CD4-positive, alpha-beta T cell treated with Interleukin-4 for 4 hours (primary cell): ENCODE measurements at places on chromosomes 16 and 17.

DNA sequence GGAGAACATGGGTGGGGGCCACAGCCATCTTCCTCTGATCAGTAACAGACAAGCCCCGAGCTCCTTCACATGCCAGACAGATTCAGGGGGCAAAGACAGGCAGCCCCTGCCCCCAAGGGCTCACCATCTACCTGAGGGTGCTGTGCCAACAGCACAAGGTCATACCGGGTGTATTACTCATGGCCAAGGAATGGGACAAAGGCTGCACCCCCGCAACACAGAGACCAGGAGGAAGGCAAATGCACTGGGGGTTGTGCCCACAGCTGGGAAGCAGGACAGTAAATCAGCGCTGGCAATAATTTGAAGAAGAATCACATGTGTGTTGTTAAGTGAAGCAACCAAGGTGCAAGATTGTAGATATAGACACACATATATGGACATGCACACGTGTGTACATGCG is 137.1 kb downstream of the C16orf95 start:
- DNase-seq, result no peak

DNA sequence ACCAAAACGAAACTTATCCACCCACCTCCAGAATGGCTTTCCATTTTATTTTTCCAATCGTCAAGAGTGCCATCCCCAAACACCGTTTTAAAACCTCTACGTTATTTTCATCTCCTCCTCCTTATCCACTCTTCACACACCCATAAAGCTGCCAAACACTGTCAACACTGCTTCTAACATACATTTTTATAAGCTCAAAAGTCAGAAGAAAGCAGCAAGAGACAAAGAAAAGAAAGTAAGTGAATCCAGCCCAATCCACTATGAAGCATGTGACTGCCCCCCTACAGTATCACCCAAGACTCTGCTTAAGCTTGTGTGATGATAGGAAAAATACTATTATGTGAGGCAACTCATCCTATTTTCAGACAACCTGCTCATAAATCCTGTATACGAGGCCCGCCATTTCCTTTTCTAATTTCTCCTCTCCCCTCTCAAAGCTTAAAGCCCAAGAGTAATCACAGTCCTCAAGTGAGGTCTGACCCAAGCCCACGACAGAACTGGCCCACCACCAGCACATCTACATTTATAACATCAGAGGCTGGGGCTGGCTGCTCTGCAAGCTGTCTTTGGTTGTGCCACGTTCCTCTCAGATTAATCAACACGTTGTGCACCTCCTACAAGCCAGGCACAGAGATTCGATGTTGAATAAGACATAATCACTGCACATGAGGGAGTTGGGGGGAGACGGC is 16.3 kb downstream of the USP31 start:
- no peak for DNase-seq

- no peak for DNase-seq
Observed at GRCh38 chr17:76721463-76721862, 4.9 kb downstream of the JMJD6 start.

- no peak for DNase-seq
Observed at GRCh38 chr17:76709077-76709950, 1.5 kb downstream of the MXRA7 start.

- DNase-seq, result no peak
Observed at GRCh38 chr17:75638893-75639292, 5.7 kb downstream of the SMIM5 start.

GRCh38 chr17:75909051-75909811 is 4.5 kb upstream of the MRPL38 start:
- DNase-seq, result no peak

- DNase-seq, result no peak
Observed at GRCh38 chr16:12796498-12796897, 7.2 kb downstream of the CPPED1 start.

DNA sequence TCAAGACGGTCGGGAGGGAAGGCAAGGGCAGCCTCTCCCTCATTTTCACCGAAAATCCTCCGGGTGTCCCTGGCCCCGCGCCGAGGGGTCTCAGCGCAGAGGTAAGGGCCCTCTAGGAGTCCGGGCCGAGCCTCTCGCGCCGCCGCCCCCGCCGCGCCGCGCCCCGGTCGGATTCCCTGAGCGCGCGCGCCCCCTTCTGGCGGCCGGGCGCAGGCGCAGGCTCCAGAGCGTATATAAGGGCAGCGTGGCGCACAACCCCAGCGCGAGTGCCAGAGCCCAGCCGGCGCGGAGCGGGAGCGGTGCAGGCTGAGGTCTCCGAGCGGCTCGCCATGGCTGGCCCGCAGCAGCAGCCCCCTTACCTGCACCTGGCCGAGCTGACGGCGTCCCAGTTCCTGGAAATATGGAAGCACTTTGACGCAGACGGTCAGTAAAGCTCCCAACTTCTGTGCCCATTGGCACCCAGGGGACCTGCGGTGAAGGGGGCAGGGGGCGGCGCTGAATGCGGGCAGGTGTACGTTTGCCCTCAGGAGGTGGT is at the start of gene CALB2:
CALB2 (plus strand) TSS at position 260 of the 535 bp plus-strand sequence; CDS start at position 330, 70 bp downstream.
- DNase-seq, result peak; percentile 25

DNA sequence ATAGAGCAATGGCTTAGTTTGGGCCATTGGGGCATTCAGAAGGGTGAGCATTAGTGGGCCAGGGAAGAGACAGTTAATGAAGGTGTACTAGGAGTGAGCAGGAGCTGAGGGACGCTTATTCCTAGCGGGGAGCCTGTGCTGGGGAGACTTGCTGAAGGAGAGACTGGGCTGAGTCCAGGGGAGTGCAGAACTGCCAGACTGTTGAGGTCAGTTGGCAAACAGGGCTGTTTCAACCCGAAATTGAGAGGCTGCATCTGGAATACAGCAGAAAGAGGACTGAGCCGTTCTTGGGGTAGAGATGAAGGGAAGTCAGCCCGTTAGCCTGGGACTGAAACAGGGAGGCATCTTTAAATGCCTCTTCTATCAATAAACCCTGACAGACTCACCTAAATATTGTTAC is 33.2 kb downstream of the MAP2K6 start:
- DNase-seq, result no peak

DNA sequence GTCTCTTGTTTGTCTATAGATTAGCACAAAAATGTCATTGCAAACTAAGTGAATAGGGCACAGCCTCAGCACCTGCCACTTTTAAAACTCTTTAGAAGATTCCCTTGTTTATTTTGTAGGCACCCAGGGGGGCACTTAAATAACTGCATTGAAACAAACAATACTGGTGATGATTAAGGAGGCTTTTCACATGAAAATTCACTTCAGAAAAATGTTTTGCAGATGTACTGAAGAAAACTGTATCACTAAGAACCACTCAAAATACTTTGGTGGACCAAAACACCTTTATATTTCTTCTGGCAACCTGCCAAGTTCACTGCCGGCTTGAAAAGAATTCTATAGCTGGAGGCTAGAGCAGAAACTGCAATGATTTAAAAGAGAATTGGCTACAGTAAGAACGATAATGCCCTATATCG is 281.5 kb downstream of the TOX3 start:
- DNase-seq, result no peak

GRCh38 chr17:9209781-9210370 is 188.6 kb downstream of the NTN1 start:
- no peak for DNase-seq

- DNase-seq, result no peak
Observed at GRCh38 chr17:74605361-74605760, 13.3 kb upstream of the CD300LD start.

DNA sequence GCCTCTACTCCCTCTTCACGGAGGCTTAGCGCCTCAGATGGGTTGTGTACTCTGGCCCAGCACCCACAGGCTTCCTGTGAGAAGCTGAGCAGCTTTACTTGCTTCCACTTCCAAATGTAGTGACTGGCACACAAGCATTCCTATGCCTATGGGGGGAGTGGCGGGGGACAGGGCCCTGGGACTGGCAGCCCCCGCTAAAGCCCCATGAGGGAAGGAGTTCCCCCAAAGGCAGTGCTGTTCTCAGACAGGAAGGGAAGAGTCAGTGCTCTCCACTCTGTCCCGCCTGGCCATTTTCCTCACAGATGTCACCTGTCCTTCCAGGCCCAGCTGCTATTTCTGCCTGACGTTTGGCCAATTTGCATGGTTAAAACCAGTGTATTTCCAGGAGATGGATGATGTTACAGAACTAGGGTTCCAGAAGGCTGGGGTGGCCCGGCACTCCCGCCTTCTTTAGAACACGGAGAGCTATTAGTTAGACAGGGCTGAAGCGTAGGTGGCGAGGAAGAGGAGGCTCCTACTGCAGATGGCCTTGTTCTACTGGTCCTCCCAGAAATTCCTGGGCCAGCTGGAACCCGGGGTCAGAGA is 83.9 kb upstream of the FBXO47 start:
- no peak for DNase-seq

DNA sequence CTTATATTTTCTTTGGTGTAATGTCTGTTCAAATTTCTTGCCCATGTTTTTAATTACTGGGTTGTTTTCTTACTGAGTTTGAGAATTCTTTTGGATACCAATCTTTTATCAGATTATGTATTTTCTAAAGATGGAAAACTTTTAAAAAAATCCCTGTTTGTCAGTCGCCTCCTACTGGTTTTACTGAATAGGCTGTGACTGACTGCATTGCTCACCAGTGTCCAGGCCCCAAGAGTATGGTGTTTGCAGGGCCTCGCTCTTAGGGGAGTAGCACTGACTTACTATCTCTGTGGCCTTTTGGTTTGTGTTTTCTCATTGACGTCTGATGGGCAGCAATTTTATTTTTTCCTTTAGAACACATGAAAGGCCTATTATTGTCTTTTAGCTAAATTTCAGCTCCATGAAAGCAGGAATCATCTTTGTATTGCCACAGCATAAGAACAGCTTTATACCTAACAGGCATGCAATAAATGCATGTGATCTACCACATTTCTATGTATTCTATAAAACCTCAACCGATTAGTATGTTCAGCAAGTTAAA is 188.4 kb downstream of the AATF start:
- DNase-seq, result no peak

- no peak for DNase-seq
Observed at GRCh38 chr17:65332779-65333178, 195.6 kb downstream of the RGS9 start.

- DNase-seq, result no peak
Observed at GRCh38 chr16:86037999-86038925, 139.3 kb downstream of the IRF8 start.

DNA sequence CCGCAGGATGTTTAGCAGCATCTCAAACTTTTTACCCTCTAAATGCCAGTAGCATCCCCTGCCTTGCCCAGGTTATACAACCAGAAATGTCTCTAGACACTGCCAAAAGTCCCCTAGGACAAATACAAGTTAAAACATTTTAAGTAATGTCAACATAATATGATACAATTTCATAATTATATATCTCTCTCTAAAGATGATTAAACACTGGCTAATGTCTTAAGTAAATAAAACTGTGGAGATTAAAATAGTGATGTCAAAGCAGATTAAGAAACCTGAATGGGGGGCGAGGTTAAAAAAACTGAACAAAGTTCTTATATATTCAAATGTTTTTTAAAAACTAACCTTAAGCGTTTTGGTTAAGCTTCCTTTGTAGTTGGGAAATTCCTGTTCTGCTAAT is 62.1 kb downstream of the CFDP1 start:
- no peak for DNase-seq

DNA sequence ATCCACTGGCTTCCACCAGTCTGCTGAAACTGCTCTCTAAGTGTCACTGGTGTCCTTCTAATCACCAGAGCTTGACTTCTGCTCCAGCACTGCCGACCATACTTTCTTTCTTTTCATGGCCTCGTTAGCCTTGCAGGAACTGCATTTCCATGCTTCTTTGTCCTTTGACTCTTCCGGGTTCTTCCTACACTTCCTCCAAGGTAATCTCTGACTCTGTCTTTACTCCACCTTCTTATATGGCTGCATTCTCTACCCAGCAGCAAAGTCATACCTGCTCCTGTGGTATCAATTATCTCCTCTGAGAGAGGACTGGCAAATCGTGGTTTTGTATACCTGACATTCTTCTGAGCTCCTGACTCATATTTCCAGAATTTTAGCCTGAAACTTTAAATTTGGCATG is 6.5 kb downstream of the HSD17B2 start:
- DNase-seq, result no peak

DNA sequence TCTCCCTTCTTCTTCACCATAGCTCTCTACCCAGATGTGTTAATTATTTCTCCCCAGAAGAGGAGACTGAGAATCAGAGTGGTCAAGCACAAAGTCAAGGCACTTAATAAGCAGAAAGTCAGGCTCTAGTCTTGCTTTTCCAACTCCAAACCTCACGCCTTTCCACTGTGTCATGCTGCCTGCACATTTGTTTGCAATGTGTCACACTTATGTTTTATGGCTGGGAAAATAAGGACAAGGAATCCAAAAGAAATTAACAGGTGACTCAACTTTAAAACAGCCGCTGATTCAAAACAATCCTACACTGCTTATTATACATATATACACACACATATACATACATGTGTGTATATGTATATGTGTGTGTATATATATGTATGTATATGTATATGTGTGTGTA is 255.7 kb upstream of the DYNLRB2 start:
- no peak for DNase-seq

DNA sequence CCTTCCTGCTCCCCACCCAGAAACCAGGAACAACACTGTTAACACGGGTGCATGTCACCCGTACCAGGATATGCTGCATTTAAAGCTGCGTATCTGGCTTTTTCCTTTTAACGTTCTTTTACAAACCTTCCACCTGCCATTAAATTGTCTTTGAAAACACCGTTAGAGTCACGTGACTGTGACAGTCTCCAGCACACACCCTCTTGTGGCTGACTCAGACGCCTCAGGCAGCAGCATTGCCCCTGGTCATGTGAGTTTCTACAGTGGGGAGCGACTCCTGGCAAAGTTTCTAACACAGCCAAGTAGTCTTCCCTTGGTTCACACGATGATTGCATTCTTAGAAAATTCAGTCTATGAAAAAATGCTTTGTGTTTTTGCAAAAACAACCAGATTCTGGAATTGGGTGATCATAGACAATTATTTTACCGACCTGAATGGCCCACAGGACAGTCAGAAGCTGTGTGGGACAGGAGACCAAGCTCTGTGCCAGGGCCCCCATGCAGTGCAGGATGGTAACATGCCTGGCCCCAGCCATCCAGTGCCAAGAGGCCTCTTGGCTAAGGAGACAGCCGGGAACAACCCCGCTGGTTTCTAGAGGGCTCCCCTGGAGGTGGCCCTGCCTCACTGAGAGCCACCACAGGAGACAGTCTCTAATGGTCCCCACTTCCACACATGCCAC is 199.1 kb downstream of the KATNIP start:
- DNase-seq, result peak; percentile 34

DNA sequence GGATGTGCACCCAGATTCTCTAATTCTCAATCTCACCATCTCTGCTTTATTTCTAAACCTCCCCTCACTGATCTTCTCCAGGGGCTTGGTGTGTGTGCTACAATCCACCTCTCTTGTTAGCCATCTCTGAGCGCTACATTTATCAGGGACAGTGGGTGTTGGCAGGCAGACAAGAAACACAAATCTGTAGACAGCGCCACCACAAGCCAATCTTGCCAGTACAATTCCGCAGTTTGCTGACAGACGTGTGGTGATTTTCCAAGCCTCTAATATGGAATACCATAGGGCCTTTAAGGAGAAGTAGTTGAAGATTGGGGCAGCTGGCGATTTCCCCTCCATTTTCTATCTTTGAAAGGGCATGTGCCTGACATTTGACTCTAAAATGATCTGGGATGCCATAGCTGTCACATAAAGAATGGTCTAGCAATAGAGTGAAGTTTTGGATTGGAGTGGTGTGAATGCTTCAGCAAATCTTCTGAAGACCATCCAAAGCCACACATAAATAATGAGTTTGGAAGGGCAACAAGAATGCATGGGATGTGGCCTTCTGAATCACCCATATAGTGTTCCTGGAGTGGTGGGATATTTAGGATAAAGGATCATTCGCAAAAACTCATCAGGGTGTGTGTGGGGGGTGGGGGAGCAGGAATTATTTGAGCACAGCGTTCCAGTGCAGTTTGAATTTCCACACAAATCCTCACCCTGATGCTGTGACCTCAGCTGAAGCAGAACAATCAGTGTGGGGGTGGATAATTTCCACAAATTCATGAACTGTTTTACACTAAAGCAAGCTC is 12.0 kb upstream of the ANKFN1 start:
- no peak for DNase-seq
